ENCODE measurements at places on chromosomes 6 and 20.

DNA sequence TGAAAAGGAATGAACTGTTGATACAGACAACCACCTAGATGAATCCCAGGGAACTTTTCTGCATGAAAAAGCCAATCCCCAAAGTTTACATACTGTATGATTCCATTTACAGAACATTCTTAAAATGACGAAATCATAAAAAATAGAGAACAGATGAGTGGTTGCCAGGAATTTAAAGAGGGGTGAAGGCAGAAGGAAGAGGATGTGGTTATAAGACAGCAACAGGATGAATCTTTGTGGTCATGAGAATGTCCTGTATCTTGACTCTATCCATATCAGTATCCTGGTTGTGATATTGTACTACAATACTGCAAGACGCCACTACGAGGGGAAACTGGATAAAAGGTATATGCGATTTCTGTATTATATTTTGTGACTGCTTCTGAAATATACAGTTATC lies 70.1 kb upstream of the EMILIN3 start:
- DNase-seq, result no peak

DNA sequence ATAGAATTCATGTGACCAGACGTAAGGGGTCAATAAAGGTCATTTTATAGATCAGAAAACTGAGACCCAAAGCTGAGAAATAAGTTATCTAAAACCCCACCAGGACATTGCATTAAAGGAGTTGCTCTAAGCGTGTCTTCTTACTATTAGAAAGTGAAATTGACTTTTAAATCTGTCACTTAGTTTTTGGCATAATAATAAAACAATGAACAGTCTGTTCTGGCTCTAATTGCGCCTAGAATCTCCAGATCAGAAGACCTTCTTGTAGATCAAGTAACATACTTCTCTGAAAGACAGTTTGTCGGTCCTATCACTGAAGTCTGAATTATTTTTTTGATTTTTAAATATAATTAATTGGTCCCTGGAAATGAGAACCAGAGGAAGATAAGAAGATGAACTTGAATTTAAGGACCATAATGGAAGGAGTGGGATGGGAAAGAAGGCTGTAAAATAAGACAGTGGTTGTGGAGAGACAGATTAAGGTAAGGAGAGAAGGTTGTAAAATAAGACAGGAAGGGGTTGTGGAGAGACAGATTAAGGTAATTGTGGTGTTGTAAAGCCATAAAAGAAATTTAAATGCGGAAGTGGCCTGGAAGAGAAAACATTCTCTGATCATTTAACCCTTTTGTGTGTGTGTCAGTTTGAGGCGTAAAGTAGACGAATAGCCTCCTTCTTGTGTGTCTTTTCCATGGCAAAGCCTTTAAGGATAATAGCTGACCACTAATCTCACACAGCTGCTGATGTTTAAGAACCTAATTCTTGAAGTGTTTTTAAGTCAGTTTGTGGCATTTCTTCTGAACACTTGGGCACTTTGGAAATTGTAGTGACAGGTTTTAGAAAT lies 20.1 kb downstream of the TOP1 start:
- DNase-seq, result no peak

DNA sequence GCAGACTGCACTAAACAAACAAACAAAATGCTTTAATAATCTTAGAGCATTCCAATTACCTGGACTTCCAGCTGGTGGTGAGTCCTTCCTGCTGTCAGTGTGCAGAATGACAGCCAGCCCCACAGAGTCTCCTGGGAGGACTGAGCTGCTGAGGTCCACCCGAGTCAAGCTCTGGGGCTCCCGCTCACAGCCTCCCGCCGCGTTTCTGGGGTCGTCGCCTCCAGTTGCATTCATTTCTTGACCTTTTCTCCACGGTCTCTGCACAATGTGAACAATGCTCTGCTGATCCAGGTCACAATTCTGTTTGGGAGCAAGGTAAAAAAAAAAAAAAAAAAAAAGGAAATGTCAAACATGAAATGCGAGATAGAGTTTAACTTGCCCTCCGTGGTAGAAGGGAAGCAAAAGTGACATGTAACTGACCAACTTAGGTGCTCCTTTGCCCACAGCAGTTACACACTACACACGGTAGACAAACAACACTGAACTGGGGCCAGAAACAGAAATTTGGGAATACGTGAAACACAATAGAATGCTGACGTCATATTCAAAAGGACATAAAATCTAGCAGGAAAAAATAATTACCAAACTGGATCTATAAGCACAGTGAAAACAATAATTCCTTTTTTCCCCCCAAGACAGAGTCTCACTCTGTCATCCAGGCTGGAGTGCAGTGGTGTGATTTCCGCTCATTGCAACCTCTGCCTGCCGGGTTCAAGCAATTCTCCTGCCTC lies 464.9 kb downstream of the PRKN start:
- no peak for DNase-seq

DNA sequence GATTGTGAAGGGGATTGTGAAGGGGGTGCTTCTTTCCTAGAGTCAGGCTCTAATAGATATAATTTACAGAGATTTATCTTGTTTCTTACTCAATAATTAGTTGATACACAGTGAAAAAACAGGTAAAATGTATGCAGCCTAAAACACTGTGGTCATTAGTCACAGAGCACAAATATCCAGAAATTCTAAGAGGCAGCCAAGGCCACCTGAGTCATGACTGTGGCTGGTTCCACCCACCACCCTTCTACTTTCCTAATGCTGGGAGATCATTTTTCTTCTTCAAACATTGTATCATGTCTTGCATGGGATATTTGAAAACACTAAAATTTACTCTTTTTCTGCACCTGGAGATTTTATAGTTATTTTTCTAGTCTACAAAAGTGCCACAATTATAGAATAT lies 181.6 kb downstream of the OTOR start:
- DNase-seq, result no peak

DNA sequence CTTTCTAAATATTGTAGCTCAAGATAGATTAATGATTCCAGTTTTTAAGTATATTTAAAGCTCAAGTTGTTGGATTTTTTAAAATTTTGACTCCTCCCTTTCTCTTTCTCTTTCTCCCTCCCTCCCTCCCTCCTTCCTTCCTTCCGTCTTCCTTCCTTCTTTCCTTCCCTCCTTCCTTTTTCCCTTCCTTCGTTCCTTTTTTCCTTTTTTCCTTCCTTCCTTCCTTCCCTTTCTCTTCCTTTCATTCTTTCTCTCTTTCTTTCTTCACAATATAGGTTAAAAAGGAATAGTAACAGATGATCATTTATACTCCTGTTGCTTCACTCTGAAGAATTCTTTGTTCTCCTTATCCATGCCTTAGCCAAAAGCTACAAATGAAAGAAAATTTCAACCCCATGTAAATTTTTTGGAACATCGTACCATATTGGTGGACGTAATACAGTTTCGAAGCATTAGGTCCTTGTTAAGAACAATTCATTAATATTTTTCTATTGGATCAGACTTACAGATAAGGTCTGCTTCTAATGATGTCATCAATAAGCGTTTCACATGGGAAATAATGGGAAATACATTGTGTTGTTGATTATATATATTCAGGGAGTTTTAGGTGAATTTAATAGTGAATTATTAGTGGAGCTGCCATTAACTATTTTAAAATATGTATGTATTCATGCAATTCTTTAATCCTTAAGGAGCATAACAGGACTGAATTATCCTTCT lies 139.6 kb upstream of the SLC35B3 start:
- DNase-seq, result no peak

DNA sequence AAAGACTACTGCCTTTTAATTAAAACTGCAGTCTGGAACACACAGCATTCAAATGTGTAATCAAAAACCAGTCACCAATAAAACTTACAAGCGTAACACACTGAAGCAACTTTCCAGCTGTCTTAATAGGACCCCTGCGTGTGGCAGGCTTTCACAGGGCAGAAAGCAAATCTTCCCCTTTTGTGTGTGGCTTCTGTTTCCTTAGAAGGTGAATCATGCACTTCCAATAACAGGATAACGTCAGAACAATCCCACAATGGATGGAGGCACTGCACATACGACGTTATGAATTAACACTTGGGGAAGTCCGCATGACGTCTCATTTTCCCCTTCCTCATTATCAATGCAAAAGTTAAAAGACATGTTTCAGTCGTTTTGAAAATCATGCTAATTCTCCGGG lies 44.8 kb downstream of the INSM1 start:
- DNase-seq, result no peak

DNA sequence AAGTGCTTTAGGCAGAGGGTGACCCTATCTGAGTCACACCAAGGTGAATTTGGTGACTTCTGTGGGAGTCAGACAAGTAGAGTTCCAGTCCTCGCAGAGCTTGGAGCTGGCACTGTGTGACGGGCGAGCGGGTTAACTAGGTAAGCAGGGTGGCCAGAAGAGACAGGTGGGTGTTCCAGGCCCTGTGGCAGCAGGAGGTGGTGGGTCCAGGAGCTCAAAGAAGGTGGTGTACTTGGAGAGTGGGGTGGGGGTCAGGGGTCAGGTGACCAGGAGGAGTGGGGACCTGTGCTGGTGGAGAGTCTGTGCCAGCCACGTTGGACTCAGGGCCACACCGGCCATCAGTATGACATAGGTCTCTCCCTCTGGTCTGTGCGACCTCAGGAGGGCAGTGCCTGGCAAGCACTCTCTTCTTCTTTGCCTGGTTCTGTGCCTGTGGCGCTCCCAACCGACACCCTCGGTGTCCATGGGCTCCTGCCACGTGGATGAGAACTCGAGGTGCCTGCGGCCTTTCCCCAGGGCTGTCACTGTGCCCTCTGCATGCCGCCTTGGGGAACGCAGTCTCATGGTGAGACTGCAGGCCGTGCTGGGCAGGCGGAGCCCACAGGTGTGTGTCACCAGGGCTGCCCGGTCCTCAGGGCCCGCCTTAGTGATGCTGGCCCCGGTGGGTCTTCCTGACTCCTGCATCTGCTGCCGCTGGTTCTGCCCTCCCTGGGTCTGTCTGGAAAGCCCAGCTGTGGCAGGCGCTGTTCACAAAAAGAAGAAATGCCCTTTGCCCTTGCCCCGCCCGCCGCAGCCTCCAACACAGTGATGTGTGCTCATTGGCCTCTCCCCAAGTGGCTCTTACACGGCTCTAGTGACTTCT lies 1.6 kb downstream of the MRGBP start:
- DNase-seq, result no peak

GRCh38 chr6:156781861-156782631 lies 4.9 kb downstream of the ARID1B start:
- no peak for DNase-seq

- no peak for DNase-seq
Measured at GRCh38 chr6:98039443-98039842, 756.4 kb upstream of the MMS22L start.

DNA sequence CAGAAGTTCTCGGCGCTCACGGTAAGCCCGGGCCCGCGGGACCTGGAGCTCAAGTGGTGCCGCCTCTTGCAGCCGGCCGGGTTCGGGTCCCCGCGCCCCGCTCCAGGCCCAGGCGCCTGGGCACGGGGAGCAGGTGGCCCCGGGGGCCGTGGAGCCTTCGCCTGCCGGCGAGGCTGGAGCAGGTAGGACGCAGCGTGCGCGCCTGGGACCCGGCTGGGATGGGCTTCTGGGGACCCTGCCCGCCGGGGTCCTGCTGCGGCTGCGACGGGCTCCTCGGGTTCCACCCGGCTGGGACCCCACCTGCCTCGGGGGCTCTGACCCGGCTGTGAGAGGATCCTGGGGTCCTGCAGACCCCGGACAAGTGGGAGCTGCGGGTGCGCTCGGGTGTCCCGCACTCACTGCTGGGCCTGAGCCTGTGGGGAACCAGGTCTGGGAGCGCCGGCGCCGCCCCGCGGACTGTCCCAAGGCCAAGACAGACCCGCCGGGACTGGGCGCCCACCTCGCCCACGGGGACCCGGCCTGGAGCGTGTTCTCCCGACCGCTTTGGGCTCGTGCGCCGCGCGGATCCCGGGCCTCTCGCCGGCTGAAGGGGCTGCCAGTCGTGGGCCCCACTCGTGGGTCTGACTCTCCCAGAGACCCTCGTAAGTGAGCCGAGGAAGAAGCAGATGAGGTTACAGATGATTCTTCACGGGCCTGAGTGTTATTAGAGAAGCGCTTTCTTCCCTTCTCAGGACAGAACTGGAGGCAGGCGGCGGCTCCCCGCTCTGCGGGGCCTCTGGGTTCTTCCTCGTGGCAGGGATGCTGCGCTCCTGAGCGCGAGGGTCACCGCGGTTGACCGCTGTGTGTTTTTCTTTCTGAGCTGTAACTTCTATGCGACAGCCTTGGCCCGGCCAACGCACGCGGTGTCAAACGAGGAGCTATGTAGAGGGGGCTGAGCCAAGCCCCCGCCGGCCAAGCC lies 729 bp downstream of the SMOC2 start:
- DNase-seq, result no peak

- no peak for DNase-seq
Measured at GRCh38 chr20:12435268-12435667, 517.6 kb downstream of the BTBD3 start.

DNA sequence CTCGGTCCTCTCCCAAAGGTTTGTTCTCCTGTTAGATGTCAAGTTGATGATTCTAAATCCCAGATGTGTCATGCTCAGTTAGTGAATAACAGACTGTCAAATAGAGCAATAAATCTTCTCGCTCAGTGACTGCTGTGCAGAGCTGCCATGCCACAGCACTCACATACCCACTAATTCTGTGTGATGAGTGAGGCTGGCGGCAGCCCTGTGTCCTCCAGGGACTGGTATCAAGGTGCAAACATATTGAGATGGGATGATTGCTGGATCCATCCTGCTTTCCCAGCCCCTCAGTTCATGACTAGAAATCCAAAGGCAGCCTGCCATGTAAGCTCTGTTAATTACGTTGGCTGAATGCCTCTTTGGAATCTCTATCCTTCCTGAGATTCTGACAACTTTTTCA lies 103.9 kb downstream of the OLIG3 start:
- DNase-seq, result no peak

- peak; percentile 12 for DNase-seq
Measured at GRCh38 chr6:71886184-71887005, at the start of gene RIMS1. Gene RIMS1, plus strand, starts transcription at chr6:71886550. Its CDS starts 474 bp downstream, at chr6:71887024.

GRCh38 chr6:2247664-2248063 lies 2.3 kb upstream of the GMDS start:
- DNase-seq, result no peak

GRCh38 chr6:70380252-70380651 lies 33.1 kb upstream of the FAM135A start:
- no peak for DNase-seq

GRCh38 chr6:157186785-157187181 lies 136.5 kb downstream of the TMEM242 start:
- DNase-seq, result no peak

GRCh38 chr20:8076306-8077136 lies 55.5 kb upstream of the PLCB1 start:
- no peak for DNase-seq

- DNase-seq, result no peak
Measured at GRCh38 chr20:42267793-42268384, 649.7 kb upstream of the CHD6 start.

GRCh38 chr6:27791182-27791943 lies 120.8 kb downstream of the OR2B2 start:
- DNase-seq, result no peak

GRCh38 chr6:165049362-165049761 lies 260.0 kb downstream of the C6orf118 start:
- no peak for DNase-seq

DNA sequence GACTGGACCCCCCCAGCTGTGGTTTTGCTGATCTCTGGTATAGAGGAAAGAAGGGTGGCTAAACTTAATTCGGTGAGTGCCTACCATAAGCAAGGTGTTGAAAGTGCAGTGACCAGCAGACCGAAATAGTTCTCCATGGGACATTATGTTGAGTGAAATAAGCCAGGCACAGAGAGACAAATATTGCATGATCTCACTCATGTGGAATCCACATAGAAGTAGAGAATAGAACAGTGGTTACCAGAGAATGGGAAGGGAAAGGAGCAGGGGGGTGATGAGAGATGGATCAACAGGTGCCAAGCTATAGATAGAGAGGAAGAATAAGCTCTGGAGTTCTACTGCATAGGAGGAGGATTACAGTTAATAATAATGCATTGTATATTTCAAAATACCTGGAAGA lies 9.7 kb upstream of the GCNT2 start:
- DNase-seq, result no peak

All from activated gamma-delta T cell (primary cell).